Activated T-cell treated with anti-CD3 and anti-CD28 coated beads, Interleukin-2, amount 50 U/mL, for 24 hours (primary cell): ENCODE measurements at places on chromosomes 12 and 14.

- no peak for DNase-seq
Observed at GRCh38 chr12:98352218-98352811, 163.1 kb upstream of the TMPO start.

DNA sequence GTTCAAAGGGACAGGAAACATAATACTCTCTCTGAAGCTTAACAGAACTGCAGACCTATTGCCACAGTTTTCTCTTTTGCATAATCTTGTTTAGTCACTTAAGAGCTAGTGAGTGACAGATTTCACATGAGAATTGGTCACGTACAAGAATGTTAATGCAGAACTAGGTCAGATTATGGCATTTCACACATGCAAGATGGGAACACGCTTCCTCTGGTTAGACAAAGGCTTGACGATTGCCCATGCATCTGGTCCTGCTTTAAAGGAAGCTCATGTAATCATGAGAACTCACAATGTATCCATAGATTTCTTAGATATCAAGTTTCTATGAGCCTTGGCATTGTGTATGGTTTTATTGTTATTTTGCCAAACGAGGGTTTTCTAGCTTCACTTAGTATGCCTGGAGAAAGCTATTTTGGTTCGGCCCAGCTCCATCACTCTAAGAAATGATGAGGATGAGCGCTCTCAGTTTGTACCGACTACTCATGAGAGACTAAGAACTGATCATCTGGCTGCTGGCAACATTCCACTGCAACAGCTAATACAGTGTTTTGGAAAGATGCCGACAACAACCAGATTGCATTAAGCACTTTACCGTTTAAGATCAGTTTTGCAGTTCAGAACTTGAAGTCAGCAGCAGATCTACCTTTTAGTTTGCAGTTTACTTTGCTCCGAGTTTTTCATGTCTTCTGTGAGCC lies 380.0 kb downstream of the DIO2 start:
- DNase-seq, result no peak

GRCh38 chr14:104320611-104321086 lies 182.3 kb downstream of the KIF26A start:
- no peak for DNase-seq

- no peak for DNase-seq
Observed at GRCh38 chr12:39314547-39314946, 128.4 kb downstream of the KIF21A start.

DNA sequence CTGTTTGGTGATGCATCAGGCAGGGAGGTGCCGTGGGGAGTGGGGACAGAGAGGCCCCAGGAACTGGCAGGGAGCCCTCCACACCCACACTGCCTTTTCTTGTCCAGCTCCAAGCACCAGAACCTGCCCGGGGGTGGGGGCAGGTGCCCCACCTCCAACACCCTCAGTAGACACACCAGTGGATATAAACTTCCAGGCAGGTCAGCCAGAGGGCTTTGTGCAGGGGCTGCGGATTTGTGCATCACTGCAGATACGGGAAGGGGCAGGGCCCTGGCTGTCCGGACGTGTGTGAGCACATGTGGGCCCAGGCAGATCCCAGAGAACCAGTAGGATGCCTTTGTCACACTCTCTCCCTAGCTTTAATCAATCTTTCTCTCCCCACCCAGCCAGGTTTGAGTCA lies 1.3 kb upstream of the TGM1 start:
- DNase-seq, result no peak

DNA sequence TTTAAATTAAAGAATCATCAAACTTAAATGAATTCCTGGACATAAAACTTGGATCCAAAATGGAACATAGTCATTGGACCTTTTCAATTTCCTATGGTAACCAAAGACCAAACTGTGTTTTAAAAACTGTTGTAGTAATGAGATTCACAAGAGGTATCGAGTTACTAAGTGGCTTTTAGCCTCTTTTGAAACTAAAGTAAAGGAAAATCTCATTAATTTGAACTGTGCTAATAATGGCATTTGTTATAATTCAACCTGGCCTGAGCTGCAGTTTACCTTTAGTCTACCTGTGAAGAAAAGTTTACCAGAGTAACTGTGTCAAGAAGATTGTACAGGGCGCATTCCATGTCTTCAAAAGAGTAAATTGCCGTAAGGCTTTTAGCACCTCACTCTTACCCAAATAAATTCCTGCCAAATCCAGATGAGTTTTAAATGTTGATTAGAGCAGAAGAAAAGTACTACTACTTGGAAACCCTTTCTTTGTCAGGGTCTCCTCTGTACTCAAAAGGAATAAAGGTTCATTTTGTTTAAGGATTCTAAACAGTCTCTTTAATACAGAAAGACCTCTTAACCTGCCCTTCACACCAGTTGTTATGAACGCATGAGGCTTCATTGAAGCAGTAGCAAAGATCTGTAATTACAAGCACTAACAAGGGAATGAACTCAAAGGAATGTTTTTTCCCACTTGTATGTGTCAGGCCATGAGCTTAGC lies 17.1 kb upstream of the MED13L start:
- no peak for DNase-seq

DNA sequence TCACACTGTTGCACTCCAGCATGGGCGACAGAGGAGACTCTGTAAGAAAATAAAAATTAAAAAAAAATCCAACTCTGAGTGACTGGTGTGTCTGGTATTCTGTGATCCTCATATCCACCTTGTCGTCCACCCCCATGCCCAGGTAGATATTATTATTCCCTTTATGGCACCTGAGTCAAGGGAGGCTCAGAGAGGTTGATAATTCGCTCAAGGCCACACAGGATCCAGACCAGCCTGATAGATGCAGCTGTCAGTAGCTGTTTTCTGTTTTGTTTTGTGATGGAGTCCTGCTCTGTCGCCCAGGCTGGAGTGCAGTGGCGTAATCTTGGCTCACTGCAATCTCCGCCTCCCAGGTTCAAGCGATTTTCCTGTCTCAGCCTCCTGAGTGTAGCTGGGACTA lies 14.8 kb upstream of the FAM222A start:
- no peak for DNase-seq

- no peak for DNase-seq
Observed at GRCh38 chr14:32682214-32682613, 256.5 kb upstream of the NPAS3 start.

DNA sequence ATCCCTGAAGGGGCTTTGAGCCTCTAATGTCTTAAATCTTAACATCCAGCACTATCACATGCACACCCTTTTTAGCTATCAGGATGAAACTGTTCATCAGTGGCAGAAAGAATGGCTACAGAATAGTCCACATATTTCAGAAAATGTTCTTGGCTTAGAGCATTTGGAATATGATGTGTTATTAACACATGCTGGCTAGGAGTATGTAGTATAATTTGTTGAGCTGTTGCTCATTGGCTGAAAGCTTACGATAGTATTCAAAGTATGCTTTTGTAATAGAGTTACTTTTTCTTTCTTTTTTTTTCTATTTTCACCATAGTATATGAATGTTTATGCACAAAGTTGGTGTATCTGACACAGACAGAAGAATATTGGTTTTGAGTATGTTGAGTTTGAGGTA lies 55.1 kb downstream of the MNAT1 start:
- DNase-seq, result no peak

DNA sequence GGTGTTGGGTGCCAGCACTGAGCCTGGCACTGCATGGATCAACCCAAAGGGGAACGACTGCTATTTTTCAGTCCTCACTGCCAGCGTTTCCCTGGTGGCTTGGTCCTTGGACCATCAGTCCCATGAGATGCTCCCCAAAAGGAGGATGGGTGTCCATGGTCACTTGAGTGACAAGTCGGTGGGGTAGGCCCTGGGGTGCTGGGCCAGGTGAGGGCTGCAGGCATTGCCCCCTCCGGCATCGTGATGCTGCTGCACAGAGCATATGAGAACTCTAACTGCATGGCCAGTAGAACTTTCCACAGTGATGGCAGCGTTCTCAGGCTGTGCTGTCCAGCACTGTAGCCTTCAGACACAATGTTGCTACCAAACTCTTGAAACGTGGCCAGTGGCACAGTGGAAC lies 16.2 kb downstream of the SETD1B start:
- no peak for DNase-seq

DNA sequence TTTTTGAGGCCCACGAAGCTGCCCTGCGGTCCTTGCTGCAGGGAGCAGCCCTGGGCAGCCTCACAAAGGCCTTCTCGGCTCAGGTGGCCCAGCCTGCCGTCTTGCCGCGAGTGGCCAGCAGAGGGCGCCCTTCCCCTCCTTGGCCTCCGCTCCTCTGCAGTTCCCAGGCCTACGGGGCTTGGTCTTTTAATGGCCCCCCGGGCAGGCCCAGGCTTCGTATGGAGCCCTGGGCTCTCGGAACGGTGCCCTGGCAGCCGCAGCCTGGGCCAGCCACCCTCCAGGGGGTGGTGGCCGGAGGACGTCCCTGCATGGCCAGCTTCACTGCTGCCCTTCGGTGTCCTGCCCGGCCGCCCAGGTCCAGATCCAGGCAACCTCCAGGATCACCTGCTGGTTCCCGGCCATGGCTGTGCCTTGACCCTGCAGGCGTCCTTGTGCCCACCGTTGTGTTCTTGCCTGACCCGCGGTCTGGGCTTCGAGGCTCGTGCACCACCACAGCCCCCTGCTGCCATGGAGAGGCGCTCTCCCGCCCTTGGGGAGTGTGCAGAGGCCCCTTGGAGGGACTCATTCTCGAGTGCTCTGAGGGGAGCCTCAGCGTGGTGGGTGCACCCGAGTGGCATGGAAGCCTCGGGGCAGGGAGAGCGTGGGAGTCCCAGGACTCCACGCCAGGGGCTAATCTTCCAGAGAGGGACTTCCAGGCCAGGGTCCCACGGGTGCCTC lies 9.4 kb downstream of the ASPG start:
- peak; percentile 86 for DNase-seq

DNA sequence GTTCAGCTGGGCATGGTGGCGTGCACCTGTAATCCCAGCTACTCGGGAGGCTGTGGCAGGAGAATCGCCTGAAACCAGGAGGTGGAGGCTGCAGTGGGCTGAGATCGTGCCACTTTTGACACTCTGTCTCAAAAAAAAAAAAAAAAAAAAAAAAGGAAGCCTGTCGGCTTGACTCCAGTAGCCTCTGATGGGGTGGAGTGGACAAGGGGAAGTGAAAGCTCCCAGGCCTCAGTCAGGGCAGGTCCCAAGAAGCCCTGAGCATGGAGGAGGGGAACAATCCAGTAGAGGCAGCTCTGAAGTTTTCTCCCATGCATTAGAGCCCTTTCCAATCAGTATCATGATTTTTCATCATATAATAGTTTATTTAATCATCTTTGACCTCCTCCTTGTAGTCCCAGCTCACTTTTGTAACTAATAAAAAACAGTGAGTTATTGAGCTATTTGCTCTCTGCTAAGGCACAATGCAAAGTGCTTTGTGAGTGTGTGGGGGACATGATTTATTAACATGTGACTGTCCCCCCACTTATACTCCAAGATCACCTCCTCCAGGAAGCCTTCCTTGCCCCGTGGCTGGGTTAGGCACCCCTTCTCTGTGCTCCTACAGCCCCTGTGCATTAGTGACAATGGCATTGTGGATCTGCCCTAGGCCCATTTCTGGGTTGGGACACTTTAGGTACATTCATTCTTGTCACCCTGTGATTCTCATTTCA lies 4.7 kb upstream of the SSH1 start:
- no peak for DNase-seq

GRCh38 chr12:93829016-93829415 lies 151.8 kb downstream of the CRADD start:
- no peak for DNase-seq

GRCh38 chr12:10115311-10115710 lies 14.7 kb downstream of the CLEC7A start:
- DNase-seq, result no peak

- no peak for DNase-seq
Observed at GRCh38 chr14:90319173-90319572, 12.6 kb downstream of the NRDE2 start.

DNA sequence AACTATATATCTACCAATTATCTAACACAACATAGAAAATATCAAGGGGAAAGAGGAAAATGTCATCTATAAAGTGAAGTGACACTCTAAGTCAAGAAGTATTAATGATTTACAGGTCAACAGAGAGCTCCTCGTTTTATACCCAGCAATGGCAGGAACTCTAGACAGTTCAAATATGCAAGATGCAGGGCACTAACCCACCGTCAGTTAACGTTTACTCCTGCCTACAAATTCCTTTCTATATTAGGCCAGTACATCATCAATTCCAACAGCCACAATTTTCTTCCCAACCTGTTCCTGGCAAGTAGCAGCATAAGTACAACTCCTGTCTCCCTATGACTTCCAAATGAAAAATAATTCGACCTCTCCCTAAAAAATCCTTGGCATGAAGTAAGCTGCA lies 9.0 kb upstream of the KANSL2 start:
- no peak for DNase-seq

- no peak for DNase-seq
Observed at GRCh38 chr14:32013083-32013482, 64.0 kb upstream of the ARHGAP5 start.

- DNase-seq, result no peak
Observed at GRCh38 chr14:38704220-38704619, 398.8 kb downstream of the SEC23A start.

DNA sequence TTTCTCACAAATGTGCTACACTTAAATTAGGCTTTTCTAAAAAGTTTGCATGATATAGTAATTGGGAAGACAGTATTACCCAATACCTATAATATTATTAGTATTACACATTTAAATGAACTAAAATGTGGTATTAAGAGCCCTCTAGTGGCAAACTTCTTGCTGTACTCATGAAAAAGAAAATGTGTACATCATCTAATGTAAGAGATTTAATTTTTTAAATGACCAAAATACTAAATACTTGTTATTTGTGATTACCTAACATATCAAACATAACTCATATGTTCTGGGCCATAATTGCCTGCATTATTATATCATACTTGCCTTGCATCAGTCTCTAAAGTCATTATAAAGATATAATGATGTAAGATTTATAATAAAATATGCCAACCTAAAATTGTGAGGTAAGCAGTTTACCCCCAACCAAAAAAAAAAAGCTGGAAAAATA lies 64.2 kb downstream of the DNAI7 start:
- no peak for DNase-seq

DNA sequence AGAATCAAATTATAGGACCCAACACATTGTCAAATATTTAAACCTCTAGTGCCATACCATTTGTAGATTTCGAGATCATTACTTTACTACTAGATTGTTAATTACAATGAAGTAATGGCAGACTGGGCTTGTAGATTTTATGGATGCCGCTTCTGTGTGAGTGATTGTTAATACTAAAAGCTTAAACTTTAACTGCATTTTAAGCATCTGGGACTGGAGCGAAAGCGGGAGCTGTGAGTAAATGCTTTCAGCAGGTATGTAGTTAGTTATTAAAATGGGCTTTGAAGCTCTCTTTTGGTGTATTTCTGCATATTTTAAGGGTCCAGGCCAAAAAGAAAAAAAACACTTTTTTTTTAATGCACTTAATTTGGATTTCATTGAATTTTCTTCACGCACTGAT lies 519.3 kb downstream of the MED13L start:
- DNase-seq, result no peak

- DNase-seq, result no peak
Observed at GRCh38 chr12:64682572-64683277, 72.4 kb downstream of the RASSF3 start.
